ENCODE measurements at places on chromosomes 5 and 9.

- no peak for DNase-seq
These were observed 94.1 kb downstream of the PLCXD3 start for GRCh38 chr5:41416336-41416735.

DNA sequence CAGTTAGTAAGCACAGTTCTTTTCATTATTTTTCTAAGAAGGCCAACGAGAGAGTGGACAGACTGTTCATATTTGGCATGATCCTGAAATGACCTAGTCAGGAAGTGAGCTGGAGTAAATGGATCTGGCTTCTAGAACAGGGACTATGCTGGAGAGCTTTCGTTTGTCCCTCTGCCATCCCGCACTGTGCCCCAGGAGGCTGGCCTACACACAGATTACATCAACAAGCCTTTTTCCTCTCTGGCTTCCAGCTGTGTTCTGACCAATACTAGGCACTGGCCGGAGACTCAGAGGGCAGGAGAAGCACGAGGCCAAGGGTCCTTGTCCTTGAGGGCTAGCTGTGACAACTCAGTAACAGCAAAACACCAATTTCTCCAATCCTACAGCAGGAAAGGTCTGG lies 127.8 kb downstream of the MED27 start:
- DNase-seq = no peak

DNA sequence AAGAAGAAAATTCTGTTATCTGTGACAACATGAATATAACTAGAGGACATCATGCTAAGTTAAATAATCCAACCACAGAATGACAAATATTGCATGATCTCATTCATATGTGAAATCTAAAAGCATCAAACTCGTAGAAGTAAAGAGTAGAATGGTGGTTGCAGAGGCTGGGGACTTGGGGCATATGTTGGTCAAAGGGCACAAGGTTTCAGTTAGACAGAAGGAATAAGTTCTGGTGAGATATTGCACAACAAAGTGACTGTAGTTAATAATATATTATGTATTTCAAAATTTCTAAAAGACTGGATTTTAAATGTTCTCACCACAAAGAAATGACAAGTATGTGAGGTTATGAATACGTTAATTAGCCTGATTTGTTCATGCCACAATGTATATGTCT lies 24.8 kb downstream of the GRIA1 start:
- DNase-seq = no peak

DNA sequence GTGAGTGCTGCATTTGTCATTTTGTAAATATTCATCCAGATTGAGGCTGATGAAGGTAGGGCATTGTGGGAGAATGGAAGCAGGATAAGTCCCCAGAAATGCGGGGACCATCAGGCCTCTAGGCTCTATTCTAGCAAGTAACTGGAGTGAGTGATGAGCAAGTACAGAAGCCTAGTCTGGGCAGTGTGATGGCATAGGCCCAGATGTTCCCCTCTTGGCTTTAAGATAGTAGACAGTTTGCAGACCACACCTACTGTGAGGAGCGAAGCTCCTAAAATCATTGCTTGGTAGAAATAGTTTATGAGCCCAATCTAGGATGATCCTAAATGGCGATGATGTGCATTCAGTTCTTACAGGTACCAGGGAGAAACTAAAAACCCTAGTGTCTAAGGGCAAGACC lies 24.3 kb downstream of the NDFIP1 start:
- DNase-seq = no peak

GRCh38 chr9:122656378-122656777 lies 1.0 kb downstream of the OR1B1 start:
- no peak for DNase-seq

GRCh38 chr5:131640043-131640856 lies 5.2 kb upstream of the RAPGEF6 start:
- DNase-seq = no peak

Measured in iPS-NIHi11 (cell line).